NCI-H2107 (cell line): ENCODE measurements at places on chromosomes 11 and 22.

GRCh38 chr22:20036535-20037392 lies 15.9 kb downstream of the TANGO2 start:
- no peak for DNase-seq

DNA sequence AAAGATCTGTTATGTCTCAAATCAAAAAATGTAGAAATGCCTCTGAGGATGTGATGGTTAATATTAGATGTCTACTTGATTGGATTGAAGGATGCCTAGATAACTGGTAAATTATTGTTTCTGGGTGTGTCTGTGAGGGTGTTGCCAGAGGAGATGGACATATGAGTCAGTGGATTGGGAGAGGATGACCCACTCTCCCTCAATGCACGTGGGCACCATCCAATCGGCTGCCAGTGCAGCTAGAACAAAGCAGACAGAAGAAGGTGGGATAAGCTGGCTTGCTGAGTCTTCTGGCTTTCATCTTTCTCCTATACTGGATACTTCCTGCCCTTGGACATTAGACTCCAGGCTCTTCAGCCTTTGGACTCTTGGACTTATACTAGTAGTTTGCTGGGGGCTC lies 430.3 kb downstream of the SOX6 start:
- DNase-seq = no peak

DNA sequence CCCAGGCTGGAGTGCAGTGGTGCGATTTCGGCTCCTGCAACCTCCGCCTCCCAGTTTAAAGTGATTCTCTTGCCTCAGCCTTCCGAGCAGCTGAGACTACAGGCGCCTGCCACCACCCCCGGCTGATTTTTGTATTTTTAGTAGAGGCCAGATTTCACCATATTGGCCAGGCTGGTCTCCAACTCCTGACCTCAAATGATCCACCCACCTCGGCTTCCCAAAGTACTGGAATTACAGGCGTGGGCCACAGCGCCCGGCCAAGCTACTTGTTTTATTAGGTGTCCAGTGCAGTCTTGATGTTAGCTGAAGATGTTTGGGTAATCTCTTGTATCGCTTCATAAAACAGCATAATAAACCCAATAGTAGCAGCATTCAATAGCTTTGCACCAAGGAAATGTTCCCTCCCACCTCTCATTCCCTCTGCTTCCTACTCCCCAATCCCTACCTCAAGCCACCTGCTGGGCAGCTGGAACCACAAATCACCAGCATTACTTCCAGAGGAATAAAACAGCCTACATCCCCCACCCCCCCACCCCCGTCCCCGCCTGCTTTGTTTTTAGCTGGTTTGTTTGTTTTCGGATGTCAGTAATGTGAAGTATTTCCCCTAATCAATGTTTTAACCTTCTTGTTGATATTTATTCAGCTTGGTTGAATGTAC lies 11.0 kb upstream of the GRIK4 start:
- no peak for DNase-seq

- no peak for DNase-seq
These were observed 443.1 kb downstream of the SOX6 start for GRCh38 chr11:15913261-15913660.

DNA sequence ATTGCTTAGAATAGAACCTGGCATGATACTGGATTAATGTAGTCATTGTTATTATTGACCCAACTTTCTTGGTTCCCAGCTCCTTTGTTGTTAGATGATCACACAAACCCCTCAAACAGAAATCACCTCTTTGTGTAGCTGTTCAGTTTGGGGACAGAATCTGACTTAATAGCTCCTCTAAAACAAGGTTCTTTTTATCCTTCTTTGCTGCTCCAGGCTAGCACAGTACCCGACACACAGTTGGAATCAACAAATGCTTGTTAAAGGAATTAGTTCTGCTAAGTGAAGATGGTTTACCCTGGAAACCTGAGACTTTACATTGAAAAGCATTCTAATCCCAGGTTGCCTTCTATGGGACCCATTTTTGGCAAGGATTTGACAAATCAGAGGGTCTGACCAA lies 43.9 kb downstream of the GAB2 start:
- no peak for DNase-seq

DNA sequence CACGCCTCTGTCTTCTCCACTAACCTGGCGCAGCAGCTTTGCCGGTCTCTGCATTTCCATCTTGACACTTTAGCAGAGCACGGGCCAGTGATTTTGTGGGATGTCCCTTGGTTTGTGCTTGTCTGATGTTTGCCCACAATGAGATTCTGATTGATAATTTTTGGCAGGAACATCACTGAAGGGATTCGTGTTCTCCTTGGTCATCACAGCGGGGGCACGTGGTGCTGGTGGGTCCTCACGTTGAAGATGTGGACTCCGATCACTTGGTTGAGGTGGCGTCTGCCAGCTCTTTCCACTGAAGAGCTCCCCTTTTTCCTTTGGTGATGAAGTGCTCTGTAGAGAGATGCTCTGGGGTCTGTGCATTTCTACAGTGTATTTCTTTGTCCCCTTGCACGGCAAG lies 37.2 kb downstream of the TBC1D22A start:
- DNase-seq = no peak

DNA sequence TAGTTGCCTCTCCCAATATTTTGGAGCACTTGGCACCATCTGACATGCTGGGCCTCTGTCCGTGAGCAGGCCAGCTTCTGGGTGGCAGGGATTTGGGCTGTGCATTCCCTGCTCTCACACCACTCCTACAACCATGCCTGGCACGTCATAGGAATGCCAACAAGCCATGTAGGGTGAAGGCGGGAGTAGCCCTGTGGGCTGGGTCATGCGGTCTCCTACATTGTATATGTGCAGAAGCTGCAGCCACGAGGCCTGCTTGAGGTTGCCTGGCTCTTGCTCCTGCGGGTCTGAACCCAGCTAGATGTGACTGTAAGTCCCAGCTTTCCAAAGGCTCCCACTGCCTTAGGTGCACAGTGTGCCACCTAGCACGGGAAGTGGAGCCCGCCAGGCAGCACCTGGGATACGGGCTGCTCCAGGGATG lies 14.5 kb downstream of the MYEOV start:
- no peak for DNase-seq

GRCh38 chr22:25113316-25113721 lies 86.3 kb upstream of the CRYBB3 start:
- DNase-seq = no peak
